ENCODE measurements at places on chromosomes 16 and 17.

DNA sequence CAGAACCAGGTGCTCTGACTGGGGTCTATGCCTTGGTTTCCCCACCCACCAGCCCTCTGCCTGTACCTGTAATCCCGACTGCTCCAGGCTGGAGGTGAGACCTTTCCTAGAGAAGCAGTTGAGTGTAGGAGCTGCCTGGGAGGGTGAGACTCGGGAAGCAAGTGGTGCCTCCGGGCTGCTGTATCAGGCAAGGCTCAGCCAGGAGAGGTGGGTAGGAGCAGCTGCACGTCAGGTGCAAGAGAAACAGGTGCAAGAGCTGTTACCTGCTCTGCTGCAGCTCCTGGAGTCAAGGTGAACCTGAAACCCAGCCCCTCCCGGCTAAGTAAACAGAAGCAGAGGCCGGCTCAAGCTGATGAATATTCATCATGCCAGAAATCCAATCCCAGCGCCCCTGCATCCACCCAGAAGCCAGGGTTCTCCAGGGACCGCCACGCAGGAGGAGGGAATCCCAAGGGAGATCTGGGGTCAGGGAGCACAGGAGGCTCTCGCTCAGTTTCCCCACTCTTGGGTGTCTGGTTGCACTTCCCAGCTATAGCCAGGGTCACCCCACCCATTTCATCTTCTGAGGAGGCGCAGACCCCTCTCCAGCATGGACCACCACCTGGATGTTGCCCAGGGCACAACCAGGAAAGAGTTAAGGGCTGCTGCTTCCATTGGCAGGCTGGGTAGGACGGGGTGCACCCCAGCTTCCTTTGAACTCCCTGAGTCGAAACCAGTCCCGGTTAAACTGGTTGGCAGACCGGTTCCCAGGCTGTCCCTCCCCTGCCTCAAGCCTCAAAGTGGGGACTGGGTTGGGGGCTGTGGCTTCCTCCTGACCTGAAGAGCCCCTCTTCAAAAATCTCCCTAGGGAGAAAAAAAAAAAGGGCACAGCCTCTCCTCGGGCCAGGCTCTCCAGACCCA, at the start of gene PRR15L:
TSS of gene PRR15L (minus strand) at position 293 of the 900 bp plus-strand sequence. CDS start 4,649 bp downstream, outside the sequence.
- DNase-seq, result no peak

DNA sequence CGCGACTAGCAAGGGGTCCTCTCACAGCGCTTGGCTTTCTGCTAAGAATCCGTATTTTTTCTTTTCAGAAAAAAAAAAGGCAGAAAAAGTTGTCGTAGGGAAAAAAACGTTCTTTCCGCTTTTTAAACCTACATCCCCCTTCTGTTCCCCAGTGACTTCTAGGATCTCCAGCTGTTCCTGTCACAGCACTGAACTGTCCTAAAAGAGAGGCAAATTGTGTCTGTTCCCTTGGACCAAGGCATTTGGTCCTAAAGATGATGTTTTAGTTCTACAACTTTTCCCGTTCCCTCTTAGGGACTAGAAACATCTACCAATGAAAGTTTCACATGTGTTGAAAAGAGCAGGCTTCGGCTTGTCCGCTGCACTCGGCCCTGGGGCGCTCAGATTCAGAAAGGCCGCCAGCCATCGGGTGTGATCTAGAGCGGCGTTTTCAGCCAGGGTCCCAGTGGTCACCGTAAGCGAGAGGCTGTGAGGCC, 100.7 kb upstream of the CHMP6 start:
- DNase-seq, result no peak

DNA sequence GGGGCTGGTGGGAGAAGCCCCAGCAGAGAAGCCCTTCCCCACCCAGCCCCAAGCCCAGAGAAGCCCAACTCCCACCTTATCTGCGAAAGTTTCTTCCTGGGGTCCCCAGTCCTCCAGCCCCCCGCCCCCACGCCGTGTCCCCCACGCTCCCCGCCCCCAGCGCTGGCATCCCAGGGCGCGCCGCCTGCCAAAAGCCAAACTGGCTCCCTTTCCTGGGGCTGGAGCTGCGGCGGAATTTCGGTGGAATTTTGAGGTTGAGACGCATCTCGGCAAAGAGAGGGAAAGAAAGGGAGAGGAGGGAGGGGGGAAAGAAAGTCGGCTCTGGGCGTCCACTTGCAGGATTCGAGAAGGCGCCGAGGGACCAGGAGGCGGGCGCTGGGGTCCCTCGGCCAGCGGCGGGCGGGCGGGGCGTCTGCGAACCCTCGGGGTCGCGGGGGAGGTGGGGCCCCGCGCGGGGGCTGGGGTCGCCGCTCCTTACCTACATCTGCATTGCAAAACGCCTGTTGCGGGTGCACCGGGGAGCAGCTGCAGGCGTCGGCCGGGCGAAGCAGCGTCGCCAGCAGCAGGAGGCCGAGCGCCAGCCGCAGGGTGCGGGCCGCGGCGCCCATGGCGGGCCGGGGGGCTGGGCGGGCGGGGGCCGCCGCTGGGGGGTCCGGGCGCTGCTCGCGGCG, 571 bp downstream of the TIMP2 start:
- DNase-seq, result no peak

DNA sequence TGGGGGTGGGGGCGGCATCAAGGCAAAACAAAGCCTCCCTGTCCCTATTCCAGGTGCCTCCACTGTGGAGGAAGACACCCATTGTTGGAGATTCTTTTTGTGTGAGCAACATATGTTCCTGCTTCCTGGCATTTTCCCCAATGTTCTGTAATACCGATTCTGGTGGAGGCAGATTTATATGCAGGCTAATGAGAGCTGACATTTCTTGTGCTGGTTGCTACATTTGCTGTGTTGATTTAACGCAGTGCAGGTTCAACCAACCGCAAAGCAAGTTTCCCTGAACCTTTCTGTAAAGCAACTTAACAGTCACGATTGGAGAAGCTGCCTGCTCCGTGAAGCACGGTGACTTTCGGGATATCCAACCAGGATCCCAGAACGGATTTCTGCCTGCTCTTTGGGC, 260.5 kb downstream of the CBLN1 start:
- DNase-seq, result no peak

DNA sequence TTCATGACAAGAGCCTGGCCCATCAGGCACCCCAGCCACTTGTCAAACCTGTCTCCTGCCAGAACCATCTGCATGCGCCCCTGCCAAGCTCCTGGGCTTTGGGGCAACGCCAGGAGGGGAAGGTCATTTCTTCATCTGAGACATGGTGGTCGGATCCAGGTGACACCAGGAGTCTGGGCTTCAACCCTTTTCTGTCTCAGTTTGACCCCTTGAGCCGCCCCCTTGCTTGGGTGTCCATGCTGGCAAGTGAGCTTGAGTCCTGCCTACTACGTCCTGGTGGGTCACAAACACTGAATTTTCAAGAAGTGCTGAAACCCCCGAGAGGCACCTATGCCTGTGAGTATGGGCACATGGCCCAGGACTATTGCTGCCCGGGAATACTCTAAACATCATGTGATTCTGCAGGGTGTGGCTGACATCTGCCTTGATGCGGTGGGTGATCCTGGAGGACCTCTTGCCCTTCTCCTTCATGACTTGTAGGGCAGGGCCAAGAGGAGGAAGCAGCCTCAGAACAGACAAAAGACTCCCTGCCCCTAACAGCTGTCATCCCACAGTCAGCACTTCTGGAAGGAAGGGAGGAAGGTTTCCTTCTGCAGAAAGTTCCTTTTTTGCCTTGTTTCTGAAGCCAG, 43.4 kb downstream of the TNFRSF13B start:
- DNase-seq, result no peak

GRCh38 chr16:49183911-49184310, 97.7 kb downstream of the CBLN1 start:
- no peak for DNase-seq

DNA sequence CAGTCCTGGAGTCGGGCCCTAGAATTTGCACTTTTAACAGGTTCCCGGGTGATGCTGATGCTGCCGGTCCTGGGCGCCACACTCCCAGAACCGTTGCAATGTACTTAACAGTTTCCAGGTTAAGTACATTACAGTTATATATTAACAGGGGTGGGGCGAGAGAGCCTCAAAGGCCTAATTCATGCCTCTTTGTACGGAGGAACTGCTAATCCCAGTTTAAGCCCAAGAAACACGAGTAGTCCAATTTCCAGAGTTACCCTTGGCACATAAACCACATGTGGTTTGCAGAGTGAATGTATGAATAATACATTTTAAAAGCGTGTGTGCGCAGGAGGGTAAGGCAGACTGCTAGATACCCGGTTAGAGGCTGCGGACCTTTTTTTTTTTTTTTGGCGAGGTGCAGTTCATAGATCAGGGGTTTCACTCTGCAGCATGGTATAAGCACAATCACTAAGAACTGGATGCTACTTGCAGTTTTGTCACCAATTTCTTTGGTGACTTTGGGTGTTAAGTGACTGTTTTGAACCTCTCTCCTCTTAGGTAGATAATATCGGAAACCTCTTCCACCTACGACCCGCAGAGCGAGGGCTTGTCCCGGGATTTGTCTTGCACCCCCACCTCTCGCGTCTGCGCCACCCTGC, 713 bp downstream of the COX11 start:
- DNase-seq, result no peak

- no peak for DNase-seq
Observed at GRCh38 chr17:80036715-80037477, 454 bp downstream of the CCDC40 start.

DNA sequence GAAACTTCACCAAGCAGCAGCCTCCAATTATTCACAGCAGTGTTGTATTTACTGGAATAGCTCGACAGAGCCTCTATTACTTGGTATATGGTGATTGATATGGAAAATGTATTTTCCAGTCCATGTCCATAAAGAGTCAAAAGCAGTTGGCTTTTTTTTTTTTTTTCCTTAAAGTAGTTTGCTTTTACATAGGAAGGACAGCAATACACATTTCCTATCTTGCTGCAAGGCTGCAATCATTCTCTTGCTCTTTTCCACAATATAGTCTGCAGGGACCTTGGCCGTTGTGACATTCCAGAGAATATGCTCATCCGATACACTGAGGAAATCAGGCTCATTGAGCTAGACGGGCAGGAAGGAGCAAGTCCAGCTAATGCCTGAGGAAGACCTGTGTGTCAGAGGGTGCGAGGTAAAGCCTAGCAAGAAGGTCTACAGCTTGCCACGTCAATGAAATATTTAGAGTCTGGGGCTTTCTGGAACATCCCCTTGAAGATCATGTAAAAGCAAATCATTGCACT, 131.1 kb downstream of the ENGASE start:
- no peak for DNase-seq

GRCh38 chr16:27383556-27384243, 18.3 kb upstream of the IL21R start:
- DNase-seq, result peak; percentile 81

GRCh38 chr17:7024402-7024785, 1.5 kb downstream of the BCL6B start:
- DNase-seq, result no peak

GRCh38 chr16:69435977-69436820, 11.8 kb downstream of the CYB5B start:
- no peak for DNase-seq

DNA sequence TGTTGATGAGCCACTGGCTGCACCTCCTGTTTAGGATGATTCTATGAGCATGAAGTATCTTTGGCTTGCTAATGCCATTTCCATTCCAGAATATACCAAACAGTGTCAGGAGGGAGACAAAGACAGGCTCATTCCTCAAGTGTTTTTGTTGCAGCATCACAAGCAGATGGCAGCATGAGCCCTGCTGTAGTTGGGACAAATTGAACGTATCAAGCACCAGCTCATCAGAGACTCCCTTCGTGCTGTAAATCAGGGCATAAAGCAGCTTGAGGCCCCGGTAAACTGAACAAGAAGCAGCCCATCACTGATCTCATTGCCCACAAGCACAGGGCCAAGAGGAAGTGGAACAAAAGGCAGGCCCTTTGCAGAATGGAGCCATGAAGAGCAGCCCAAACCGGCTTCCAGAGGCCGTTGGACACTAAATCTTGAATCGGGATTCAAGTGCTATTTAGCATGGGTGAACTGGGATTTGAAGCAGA, 45.9 kb upstream of the HS3ST3A1 start:
- no peak for DNase-seq

DNA sequence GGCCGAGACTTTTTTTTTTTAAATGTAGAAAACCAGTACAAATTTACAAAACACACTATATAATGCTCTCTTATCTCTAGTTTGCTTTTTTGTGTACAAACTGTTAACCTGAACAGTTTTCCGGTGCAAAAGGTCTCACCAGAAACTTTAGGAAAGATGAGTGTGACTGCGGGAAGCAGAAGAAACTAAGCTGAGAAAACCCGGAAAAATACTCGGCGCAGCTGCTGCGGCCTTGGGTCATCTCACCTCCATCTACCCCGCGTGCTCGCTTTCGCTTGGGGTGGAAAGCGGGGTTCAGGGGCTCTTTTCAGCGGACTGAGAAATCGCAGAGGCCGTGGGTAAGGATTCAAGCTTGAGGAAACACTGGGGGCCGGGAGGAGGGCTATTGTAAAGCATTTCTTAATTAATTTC, 1.8 kb downstream of the SALL1 start:
- DNase-seq, result no peak

- no peak for DNase-seq
Observed at GRCh38 chr16:67409631-67410030, 6.6 kb downstream of the ZDHHC1 start.

GRCh38 chr17:30942308-30943079, 20.7 kb downstream of the ADAP2 start:
- no peak for DNase-seq

GRCh38 chr16:76732894-76733293, 455.7 kb downstream of the CNTNAP4 start:
- no peak for DNase-seq

DNA sequence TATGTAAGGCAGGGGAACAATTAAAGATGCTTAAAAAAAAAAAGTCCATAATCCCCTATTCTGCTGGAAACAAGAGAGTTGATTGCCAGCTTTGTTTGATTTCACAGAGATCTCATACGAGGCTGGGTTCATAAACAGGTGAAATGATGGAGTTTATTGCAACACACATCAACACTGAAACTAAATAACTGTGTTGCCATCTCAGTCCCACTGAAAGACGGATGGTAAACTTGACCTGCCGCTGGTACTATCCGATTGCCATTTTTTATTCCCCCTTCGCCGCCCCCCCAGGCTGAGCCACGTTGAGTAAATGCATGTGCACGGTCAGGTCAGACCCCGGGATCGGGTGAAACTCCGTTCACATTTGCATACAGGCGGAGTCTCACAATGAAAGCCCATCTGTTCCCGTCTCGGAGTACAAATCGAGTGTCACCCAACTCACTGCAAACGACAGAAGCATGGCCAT, 119.2 kb downstream of the SKAP1 start:
- DNase-seq, result no peak

Data from GDM1 (cell line).